ENCODE measurements at places on chromosomes 3 and 15.
A peak's percentile ranks its signal among the peaks of the same experiment; 100 is the strongest.

DNA sequence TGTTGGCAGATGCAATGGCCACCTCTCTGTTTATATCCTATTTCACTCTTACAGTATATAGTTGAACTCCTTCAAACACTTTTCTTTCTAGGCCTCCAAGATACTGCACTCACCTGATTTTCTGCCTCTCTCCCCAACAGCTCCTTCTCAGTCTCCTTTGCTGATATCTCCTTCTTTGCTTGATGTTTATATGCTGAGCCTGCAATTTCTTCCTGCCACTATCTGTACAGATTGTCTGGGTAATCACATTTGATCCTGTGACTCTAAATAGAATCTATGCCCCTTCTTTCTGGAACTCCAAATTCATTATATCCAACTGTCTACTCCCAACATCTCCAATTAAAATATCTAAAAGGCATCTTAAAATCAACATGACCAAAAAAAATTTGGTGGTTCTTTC lies 165.5 kb upstream of the PFN2 start:
- no peak for DNase-seq

- DNase-seq = no peak
Observed at GRCh38 chr3:14793858-14794234, 24.9 kb upstream of the FGD5 start.

DNA sequence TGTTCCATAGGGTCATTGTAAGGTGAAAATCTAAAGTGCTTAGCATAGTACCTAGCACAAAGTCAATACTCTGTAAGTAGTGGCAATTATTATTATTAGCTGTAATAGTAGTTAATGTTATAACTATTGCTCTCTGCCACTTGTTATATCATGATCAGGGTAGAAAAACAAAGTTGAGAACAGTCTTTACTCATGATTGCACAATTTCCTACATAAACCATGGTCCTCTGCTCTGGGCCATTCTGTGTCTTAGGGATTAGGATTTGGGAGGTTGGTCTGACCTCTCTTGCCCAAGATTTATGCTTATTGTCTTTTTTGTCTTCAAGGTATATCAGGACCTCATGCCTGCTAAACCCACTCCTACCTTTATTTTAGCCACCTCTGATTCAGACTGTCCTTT lies 4.3 kb upstream of the LRRC58 start:
- DNase-seq = no peak

DNA sequence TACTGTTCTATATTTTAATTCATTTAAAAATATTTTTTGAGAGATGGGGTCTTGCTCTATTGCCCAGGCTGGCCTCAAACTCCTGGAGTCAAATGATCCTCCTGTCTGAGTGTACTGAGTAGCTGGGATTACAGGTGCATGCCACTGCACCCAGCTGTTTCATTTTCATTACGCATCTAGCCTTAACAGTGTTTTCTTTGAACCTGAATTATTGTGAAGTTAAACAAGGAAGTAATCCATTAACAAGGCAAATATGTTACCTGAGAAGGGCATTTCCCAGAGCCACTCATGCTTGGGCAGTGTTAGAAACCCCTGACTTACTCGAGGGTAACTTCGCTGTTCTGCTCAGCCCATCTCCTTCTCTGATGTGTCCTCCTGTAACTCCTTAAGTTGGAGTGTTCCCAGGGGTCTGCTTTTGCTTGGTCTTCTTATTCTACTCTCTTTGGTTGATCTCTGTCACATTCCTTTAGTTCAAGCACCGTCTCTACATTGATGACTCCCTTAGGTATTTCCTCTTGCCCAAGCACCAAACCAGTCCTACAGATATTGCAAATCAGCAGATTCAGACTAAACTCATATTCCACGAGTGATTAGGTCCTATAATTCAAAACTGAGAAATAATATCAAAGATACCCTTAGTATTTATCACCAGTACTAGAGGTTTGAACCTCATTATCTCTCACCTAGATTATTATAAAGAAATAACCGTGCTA lies 107.9 kb downstream of the STAC start:
- DNase-seq = no peak

GRCh38 chr15:83422541-83422940 lies 24.6 kb upstream of the SH3GL3 start:
- DNase-seq = no peak

DNA sequence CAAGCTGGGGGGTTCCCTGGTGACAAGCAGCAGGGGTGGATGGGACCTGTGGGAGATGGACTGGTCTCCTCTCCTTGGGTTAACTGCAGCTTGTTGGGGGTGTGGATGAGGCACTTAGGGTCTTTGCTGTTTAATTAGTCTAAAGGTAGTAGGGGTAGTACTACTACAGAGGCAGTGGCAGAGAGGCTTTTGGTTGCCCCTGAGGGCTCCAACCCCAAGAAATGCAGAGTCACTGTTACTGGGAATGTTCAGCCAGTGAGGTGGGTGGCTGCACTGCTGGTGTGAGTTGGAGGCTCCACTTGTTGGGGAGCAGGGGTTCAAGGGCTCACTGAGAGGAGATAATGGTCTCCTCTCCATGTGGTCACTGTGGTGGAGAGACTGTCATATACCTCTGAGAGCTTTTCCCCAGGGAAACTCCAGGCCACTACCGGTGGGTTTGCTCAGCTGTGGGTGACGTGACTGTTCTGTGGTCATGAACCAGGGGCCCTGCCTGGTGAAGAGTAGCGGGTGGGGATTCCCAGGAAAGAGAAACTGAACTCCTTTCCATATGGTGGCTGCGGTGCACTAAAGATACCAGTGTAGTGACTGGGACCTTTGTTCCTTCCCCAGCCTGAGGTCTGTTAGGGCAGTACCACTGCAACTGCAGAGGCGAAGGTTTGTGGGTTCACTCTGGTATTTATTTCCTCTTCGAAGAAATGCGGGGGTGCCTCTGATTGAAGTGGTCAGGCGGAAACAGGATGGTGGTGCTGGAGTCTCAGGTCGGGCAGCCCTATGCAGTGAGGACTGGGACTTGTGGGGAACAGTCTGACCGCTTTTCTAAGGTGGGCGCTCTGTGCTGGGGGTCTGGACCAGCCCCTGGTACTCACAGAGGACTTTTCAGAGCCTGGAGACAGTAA lies 68.9 kb upstream of the TNFSF10 start:
- peak; percentile 57 for DNase-seq

DNA sequence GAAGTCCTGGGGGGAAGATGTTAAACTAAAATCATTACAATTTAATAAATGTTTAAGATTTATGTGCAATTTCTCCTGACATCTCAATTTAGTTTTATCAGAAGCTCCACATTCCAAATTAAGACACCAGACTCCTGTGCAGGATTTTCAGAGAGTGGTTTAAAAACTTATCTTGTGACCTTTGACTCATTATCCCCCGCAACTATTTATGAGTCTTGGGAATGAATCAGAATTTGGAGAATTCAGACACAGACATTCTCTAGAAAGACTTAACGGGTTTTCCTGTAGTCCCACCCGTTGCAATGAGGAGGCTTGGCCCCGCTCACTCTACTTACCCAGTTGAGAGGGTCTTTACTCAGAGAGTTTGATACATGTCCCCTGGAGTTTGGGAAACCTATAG lies 7.1 kb downstream of the OR5K2 start:
- no peak for DNase-seq

DNA sequence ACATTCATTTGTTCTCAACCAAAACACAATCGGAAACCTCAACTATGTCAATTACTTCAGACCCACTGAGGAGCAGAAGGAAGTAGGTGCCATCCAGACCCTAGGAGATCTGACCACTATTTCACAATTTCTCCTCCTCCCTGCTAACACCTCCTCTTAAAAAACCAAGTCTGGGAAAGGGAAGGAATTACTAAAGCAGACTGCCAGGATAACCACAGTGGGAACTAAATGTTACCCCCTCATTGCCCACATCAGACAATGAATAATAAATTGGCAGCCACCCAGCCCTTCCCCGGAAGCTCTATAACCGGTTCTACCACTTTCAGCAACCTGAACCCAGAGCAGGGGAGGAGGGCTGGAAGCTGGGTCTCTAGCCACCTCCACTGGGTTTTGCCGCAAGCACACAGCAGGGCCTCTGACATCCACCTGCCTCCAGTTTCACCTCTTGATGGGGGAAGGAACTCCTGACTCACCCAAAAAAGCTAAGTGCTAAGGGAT lies 17.6 kb downstream of the C15orf62 start:
- peak; percentile 82 for DNase-seq

DNA sequence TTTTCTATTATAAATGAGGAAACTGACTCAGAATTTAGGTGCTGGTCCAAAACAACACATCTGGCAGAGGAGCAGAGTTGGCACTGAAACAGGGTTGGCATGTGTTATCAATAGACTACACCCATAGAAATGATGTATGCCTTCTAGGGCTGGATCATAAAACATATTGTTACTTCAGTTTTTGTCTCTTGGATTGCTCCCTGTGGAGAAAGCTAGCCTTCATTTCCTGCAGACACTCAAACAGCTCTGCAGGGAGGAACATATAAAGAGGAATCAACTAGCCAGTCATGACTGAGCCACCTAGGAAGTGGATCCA lies 507 bp upstream of the MRPL3 start:
- no peak for DNase-seq

GRCh38 chr3:114155370-114155821 lies 23.5 kb downstream of the DRD3 start:
- DNase-seq = peak; percentile 53

GRCh38 chr3:188520466-188520865 lies 366.5 kb downstream of the LPP start:
- DNase-seq = no peak

DNA sequence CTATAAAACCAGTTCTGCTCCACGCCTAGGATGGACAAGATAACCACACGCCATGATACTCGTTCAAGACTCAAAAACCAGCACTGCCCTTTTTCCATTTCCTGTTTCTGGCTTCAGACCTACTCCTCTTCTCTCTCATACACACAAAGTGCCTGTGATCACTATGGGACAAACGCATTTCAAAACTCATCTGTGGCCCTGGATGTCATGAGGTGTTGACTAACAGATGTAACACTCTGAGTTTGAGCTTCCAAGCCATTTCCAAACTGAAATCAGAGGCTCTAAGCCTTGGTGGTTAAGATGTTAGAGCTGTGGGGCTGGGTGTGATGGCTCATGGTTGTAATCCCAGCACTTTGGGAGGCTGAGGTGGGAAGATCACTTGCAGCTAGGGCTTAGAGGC lies 55.7 kb upstream of the LMOD3 start:
- DNase-seq = no peak

- DNase-seq = no peak
Observed at GRCh38 chr3:166209701-166210100, 372.5 kb upstream of the BCHE start.

GRCh38 chr15:45133561-45133920 lies 3.7 kb downstream of the DUOX1 start:
- DNase-seq = no peak

- DNase-seq = no peak
Observed at GRCh38 chr3:122890077-122890719, 95.3 kb downstream of the SLC49A4 start.

DNA sequence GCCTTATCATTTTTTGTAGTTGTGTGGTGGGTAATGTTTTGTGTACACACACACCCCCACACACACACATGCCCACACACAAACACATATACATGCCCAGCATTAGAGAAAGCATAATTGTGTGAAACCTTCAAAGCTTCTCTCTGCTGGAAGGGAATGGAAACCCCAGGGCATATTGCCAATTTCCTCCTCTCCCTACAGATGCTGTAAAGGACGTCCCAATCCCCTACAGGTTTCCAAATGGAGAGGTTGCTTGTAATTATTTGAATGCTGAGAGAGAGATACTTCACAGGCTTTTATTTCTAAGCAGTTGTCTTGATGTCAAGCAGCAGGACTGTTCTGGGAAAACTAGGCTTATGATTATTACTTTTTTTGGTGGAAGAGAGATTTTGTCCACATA lies 23.0 kb upstream of the CCK start:
- DNase-seq = no peak

GRCh38 chr3:184757022-184757651 lies 45.3 kb upstream of the MAGEF1 start:
- DNase-seq = no peak

- no peak for DNase-seq
Observed at GRCh38 chr3:157652366-157652765, 149.2 kb upstream of the VEPH1 start.

GRCh38 chr3:143700431-143700975 lies 147.8 kb downstream of the SLC9A9 start:
- no peak for DNase-seq

DNA sequence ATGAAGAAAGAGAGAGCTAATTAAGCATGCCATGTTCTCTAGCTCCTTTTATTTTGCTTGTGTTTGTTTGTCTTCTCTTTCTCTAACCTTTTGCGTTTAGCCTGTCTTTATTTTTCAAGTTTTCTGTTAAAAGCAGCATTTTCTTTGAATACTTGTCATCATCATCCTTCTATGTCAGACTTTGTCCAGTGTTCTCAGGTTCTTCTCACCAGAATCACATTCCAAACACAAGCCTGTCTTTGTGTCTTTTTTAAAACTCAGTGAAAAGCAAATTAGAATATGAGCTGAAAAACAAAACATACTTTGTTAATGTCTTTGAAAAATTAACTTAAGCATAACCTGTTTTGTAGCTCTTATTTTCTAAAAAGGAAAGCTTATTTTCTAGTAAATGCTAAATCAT lies 62.4 kb downstream of the LEKR1 start:
- DNase-seq = no peak

DNA sequence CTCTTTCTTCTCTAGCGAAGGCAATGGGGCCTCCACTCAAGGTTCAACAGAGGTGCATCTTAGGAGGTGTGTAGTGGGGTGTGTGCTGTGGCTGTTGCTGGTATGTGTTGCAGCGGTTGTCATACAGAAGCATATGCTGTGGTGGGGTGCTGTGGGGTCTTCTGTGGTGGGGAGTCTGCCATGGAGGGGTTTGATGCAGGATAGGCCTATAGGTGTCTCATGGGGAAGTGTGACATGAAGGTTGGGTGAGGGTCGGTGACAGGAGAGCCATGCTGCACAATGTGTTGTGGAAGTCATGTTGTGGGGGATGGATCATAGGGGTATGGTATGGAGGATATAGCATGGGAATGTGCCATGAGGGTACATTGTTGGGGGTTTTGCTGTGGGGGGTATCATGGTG lies 20.3 kb downstream of the NMNAT3 start:
- no peak for DNase-seq

DNA sequence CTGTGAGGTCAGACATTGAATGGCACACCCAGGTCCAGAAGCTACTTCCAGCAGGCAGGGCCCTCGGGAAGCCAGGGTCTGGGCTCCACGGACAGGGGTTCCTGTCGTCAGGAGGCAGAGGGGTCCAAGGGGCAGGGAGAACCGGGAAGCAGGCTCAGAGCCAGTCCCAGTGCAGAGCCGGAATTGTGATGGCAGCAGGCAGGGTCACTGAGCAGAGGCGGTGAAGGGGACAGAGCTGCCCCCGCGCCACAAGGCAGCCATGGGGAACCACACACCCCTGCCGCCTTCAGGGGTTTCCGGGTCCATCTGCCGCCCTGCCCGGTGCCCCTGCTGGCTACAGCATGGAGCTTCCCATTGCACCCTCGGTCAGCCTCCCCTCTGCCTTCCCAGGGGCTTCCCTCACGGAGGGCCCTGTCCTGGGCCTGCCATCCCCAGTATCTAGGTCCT lies 136.9 kb downstream of the NSMCE3 start:
- DNase-seq = peak; percentile 30

DNA sequence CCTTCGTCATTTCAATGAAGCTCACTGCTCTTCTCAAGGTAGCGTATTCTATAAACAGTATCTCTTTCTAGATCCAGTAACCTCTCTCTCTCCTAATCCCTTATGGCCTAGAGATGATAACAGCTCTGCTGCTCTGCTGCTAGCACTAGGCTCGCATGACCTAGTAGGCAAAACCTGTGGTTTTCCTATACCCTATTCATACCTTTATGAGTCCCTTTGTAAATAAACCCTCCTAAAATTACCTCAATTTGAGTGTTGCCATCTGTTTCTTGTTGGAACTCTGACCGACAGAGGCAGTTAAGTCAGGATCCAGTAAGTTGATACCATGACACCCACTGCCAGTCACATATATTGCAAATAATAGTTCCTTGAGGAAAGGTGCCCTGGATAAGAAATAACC lies 7.3 kb downstream of the CCDC14 start:
- DNase-seq = no peak

All from Peyer's patch (tissue), 4 donors.